BE2C (cell line): ENCODE measurements at places on chromosomes 7 and 10.

- no peak for DNase-seq
Observed at GRCh38 chr10:79507440-79508167, 4.7 kb upstream of the EIF5AL1 start.

GRCh38 chr10:31723106-31723750 lies 205.4 kb downstream of the ARHGAP12 start:
- DNase-seq = no peak

DNA sequence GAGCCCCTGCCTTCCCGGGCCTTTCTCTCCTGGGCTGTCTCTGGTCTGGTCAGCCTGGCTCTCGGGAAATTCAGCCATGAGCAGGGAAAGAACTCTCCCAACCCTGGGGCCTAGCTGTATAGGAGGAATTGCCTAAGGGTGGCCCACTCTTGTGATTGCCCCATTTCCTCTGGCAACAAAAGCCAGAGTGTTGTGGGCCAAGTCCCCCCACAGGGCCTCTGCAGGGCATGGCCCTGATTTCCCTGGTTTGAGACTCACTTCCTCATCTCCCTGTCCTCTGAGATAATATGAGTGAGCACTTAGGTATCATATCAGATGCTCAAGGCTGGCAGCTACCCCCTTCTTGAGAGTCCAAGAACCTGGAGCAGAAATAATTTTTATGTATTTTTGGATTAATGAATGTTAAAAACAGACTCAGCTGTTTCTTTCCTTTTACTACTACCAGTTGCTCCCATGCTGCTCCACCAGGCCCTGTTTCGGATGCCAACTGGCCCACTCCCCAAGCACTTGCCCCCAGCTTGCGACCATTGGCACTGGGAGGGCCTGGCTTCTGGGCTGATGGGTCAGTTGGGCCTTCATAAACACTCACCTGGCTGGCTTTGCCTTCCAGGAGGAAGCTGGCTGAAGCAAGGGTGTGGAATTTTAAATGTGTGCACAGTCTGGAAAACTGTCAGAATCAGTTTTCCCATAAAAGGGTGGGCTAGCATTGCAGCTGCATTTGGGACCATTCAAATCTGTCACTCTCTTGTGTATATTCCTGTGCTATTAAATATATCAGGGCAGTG lies 11.4 kb downstream of the IRF5 start:
- no peak for DNase-seq

GRCh38 chr10:72421885-72422540 lies 67.3 kb upstream of the DNAJB12 start:
- no peak for DNase-seq

DNA sequence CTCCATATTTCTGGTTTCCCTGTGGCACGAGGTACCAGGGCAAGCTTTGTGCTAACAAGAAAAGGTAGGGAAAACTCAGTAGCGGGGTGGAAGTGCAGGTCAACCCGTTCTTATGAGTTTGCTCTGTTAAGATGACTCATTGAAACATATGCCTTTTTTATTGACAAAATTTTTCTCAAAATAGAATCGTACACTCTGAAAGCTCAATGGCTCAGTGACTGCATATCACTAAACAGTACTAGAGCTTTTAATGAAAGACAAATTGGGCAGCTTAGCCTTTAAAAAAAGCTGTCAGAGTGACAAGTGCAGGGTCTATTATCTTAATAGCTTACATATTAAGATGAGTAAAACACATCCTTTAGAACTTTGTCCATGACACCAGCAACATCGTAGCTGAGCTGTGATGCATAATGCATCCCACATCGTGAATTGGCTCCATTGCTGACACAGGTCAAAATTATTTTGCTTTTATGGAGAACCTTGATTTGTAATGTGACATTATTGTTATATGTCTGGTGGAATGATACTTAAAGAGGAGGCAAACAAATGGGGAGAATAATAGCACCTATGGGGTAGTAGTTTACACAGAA lies 264.4 kb downstream of the ETV1 start:
- no peak for DNase-seq

GRCh38 chr7:98295467-98296192 lies 14.1 kb downstream of the BRI3 start:
- no peak for DNase-seq

- no peak for DNase-seq
Observed at GRCh38 chr10:76991621-76992020, 646.0 kb downstream of the KCNMA1 start.

DNA sequence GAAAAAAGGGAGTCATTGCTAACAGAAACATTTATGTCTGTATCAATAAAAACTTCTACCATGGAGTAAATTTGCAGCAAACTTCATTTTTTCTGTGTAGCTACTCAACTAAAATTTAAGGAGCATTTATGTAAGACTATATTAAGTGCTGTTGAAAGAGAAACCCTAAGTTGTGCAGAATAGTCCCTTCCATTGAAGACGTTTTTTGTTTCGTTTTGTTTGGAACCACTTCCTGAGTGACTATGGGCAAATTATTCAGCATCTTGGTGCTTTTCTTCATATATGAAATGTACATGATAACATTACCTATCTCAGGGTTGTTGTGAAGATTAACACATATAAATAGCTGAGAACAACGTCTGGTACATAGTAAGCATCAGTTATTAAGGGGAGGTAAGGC lies 24.3 kb downstream of the SEM1 start:
- no peak for DNase-seq

DNA sequence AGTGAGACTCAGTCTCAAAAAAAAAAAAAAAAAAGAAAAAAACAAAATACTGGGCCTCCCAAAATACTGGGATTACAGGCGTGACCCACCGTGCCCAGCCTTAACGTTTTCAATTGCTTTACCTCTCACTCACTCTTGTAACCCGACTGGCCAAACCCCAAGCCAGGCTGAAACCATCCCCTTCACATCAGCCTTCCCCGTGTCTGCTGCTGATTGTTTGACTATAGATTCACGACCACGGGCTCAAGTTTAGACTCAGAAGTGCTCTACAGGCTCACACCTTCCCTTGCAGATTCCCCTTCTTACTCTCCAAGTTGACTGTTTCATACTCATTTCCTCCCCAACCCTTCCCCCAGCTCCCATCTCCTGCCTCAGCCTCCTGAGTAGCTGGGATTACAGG lies 22.3 kb downstream of the TYW1 start:
- no peak for DNase-seq

- DNase-seq = no peak
Observed at GRCh38 chr7:116393654-116394053, 105.9 kb upstream of the CAV2 start.

DNA sequence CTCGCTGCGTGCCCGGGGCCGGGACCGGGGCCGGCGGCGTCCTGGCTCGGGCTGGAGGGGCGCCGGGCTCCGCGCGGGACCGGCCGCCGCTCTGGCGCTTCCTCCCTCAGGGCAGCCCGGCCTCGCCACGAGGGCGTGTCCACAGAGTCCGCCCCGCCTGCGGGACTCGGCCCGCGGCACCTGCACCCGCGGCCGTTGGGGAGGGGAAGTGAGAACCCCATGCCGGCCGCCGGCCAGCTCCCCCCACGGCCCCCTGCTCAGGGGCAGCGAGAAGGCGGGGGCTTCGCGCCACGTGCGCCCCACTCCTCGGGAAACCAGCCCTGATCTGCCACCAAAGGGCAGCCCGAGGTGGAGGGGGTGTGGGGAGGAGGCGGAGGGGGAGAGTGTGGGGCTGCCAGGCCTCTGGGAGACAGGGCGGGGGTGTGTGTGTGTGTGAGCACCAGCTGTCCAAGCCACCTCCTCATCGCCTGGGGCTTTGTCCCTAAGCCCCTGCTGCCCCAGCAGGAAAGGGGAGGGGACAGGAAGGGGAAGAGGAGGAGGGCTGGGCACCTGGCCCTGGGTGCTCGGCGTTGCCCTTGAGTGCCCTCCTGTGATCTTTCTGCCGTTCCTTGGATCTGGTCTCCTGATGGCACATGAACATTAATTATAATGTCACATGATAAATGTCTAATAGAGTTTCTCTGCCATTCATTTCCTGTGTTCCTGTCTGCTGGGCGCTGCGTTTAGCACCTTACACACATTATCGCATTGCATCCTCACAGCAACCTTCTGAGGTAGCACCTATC lies at the start of gene PIK3AP1:
Gene PIK3AP1, minus strand, starts transcription at position 93 of the 785 bp plus-strand sequence. CDS start 120 bp downstream, outside the sequence.
- peak; percentile 72 for DNase-seq

DNA sequence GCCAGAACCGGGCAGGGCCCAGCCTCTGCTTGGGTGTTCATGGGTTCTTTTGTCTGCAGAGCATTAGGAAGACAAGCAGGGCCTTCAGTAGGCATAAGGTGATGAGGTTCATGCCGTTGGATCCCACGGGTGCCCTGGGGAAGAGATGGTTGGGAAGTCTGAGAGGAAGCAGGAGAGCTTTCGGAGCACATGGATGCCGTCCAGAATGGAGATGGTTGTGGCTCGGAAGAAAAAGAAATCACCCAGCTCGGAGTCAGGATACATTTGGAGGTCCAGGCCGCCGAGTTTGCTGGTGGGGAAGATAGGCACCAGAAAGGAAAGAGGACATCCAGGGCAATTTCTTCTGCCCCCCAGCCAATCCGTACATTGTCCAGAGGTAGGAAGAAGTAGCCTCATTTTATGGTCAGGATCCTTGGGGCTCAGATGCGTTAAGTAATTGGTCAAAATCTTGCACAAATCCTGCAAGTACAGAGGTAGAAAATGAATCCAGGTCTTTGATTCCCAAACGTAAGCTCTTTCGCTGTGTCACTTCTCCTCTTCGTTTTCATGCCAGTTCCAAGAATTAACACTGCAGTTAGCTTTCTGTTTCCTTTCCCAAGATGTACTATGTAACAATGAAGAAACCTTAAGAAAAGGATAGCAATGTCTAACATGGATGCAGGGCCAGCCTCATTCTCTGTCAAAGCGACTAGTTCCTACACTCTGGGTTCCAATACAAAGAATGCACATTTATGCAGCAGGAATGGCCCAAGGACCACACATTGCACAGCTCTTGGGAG lies 147.8 kb upstream of the KLF6 start:
- DNase-seq = no peak

GRCh38 chr10:104256335-104256961 lies 1.8 kb downstream of the GSTO1 start:
- no peak for DNase-seq

GRCh38 chr10:51117053-51117660 lies 42.9 kb downstream of the PRKG1 start:
- no peak for DNase-seq

DNA sequence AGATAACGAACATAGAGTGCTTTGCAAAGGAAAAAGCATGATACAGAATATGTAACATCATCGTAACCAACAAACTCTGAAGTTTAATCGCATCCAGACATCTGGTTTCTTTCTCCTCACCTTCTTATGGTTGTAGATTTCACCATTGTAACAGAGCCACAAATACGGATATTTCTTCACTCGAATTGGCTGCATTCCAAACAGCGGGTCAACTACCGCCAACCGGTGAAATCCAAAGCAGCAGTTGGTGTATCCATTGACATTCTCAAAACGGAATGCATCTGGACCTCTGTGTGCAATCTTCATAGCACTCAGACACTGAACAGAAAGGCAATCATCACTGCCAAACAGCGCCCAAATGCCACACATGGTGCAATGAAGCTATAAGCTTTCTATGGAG lies 3.4 kb downstream of the ASNS start:
- no peak for DNase-seq

- DNase-seq = peak; percentile 72
Observed at GRCh38 chr7:99375070-99375807, 709 bp downstream of the ARPC1B start.

DNA sequence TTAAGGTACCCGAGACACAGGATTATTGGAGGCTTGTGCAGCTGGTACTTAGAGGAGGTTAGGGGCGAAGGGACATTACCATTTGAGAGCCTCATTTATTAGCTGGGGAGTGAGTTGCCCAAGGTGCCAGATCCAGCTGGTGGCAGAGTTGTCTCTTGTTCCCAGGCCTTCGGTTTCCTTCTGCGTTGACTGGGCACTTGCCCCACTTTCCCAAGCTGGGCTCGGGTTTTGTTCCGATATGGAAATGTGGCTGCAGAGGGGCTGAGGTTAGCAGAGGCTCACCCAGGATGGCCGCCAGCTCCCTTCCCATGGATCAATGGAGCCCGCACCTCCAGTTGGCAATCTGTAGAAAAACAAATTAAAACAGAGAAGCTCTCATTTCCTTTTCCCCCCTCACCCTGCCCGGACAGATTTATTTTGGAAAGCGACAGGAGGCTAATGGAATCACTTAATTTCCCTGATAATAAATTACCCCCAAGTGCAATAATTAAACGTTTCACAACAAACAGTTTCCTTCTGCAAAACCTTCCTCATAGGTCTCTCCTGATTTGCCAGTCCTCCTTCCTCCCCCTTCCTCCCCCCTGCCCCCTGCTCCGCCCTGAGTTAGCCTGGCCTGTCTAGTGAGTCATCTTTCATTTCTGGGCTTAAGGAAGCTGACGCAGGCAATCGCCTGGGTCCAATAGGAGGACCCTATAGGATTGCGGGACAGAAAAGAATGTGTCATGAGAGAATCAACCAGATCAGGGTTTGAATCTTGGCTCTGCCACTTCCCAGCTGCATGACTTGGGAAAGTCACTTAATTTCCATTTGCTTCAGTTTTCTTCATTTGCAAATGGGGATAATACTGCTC lies 51.7 kb downstream of the ADRA2A start:
- DNase-seq = peak; percentile 50

DNA sequence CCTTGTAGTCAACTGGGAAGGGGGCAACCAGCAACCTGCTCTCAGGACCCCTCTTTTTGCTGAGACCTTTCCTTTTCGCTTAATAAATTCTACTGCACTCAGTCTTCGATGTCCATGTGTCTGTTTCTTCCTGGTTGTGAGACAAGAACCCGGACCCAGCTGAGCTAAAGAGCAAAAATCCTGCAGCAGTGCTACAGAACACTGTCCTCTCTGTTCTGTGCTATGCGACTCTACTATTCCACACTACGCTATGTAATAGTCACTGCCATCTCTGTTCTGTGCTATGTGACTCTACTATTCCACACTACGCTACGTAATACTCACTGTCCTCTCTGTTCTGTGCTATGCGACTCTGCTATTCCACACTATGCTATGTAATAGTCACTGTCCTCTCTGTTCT lies 34.3 kb downstream of the DIP2C start:
- DNase-seq = no peak

DNA sequence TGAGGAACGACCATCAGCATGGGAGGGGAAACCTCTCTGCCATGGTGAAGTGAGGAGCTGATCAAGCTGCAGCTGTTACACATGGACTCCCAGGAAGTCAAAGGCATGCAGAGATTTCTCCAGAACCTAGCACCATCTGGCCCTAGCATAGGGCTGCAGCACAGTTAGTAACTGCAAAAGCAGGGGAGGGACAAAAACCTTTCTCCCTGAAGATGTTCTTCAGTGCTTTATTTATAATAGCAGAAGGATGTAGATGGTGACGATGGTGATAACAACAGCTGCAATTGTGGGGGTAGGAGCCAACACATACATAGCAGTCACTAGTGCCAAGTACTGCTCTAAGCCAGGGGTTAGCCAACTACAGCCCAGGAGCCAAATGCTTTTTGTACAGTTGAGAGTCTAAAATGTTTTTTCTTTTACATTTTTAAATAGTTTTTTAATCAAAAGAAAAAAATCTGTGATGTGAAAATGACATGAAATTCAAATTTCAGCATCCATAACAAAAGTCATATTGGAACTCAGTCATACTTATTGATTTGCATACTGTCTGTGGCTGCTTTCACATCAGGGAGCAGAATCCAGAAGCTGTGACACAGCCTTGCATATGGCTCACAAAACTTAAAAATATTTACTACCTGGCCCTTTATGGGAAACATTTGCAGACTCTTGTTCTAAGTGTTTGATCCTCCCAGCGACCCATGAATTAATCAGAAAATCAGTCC lies 299.5 kb downstream of the ELMO1 start:
- no peak for DNase-seq

GRCh38 chr10:85448716-85449115 lies 917.9 kb downstream of the GRID1 start:
- no peak for DNase-seq

GRCh38 chr7:47517821-47518480 lies 64.0 kb downstream of the TNS3 start:
- DNase-seq = no peak
